ENCODE measurements at places on chromosomes 7 and 10. TPM values are rescaled to one million over a fixed set of nuclear protein-coding genes. Genes with fewer than 3 reads are reported as not detected.
A peak's percentile ranks its signal among the peaks of the same experiment; 100 is the strongest.

DNA sequence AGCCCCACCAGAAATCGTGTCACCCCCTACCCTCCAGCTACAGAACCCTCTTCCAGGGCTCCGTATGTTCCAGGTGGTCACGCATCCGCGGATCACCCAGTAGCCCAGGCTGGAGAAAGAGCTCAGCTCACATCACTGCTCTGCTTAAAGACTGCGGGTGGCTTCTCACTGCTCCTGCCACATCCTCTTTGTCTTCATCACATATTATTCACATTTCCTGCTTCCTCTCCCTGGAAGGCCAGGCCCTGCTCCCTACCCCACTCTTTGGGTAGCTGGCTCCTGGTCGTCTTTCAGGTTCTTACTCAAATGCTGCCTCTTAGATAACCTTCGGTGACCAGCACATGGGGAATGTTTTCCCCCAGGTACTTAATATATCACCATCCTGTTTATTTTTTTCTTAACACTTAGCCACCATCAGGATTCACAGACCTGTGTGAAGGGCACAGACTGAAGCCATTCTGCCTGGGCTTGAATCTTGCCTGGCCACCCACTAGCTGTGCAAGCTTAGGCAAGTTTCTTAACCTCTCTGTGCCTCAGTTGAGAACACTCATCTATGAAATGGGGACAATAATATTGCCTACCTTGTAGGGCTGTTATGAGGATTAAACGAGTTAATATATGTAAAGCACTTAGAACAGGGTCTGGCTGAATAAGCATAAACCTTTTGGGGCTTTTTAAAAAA, 307.8 kb downstream of the PRPF18 start:
- peak; percentile 63 for DNase-seq

DNA sequence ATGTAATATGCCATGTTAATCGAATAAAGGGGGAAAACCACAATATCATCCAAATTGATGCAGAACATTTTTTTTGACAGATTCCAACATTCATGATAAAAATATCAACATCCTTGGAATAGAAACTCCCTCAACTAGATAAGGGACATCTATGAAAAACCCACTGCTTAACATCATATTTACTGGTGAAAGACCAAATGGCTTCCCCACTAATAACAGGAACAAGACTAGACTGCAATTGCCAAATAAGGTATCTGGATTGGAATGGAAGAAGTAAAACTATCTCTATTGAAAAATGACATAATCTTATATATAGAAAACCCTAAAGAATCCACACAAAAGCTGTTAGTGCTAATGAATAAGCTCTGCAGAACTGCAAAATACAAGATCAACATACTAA, 27.8 kb downstream of the SMURF1 start:
- DNase-seq: no peak

- DNase-seq: no peak
Observed at GRCh38 chr10:104321725-104322415, 16.4 kb downstream of the ITPRIP start.

Gene ZNF488
- total RNA-seq: 2.5 TPM

DNA sequence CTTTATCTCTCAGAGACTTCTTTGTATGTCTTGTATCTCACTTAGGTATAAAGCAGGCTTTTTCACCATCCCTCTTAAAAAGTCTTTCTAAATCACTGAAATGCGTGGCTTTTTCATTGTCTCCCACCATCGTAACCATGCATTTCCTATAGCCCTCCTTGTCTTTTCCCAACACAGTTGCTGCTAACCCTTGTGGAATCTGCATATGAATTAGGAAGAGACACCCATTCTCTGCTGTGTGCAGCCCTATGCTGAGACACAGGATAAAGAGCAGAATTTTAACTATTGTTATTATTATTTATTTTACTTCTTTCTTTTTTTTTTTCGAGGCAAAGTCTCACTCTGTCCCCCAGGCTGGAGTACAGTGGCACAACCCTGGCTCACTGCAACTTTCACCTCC, 804.3 kb upstream of the COBL start:
- DNase-seq: no peak

DNA sequence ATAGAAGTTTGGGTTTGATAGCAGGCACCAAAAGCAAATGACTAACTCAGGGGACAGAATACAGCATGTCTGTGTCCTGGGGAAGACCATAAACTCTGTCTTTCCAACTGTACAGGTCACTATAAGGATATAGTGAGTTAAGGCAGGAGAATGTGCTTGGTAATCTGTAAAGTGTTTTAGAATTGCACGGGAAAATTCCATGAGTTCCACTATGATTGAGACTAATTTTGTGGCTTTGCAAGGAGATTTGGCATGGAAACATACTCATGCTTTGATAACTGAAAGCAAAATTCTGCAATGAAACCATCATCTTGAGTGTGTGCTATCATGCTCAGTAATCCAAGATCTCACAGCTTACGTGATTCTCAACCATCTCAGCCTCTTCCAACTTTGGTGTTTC, 152.6 kb downstream of the PKD1L1 start:
- peak; percentile 5 for DNase-seq

GRCh38 chr10:19014034-19014433, 34.6 kb upstream of the MALRD1 start:
- DNase-seq: no peak

- no peak for DNase-seq
Observed at GRCh38 chr7:49424109-49424508, 349.3 kb upstream of the VWC2 start.

Gene TNKS2
- 51.3 TPM for total RNA-seq

DNA sequence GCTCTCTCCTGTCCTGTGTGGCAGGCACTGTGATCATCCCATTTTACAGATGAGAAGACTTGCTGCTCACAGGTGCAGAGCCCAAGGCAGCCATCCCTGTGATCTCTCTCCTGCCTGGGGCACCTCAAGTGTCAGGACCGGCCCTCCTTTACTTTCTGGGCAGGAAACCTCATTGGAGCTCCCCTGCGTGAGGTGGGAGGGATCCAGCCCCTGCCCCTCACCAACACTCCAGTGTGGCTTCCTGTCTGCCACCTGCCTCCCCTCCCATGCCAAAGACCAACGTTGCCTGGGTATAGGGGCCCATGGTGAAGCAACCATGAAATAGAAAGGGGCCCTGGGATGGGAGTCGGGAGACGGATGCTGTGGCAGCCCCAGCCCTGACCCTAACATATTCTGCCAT, 91.2 kb upstream of the MYL10 start:
- no peak for DNase-seq

DNA sequence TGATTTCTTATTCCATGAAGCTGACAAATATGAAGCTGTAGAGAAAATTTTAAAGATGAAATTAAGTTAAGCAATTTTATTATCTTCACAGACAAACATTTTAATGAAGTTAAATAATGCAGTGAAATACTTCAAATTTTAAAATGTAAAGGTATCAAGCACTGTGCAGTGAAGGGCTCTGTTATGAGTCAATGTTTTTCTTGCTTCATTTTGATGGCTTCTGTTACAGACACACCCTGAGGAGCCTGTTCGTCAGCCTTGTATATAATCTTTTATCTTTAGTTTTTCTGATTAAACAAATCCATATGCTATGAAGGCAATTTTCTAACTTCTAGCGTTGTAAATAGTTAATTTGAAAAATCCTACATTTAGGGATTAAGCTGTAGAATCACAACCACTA, 18.5 kb downstream of the VSTM2A start:
- DNase-seq: no peak

GRCh38 chr7:115654384-115655214, 376.0 kb downstream of the TFEC start:
- no peak for DNase-seq

GRCh38 chr10:44981172-44982113, 2.8 kb upstream of the DEPP1 start:
- DNase-seq: no peak

- DNase-seq: no peak
Observed at GRCh38 chr7:86745013-86745745, 101.5 kb downstream of the GRM3 start.

Gene EN2
- total RNA-seq: not detected

GRCh38 chr10:10967581-10968256, 50.0 kb upstream of the CELF2 start:
- DNase-seq: no peak

Gene DENND2A
- total RNA-seq: 40.6 TPM

- no peak for DNase-seq
Observed at GRCh38 chr7:116610210-116610609, 61.8 kb upstream of the MET start.

DNA sequence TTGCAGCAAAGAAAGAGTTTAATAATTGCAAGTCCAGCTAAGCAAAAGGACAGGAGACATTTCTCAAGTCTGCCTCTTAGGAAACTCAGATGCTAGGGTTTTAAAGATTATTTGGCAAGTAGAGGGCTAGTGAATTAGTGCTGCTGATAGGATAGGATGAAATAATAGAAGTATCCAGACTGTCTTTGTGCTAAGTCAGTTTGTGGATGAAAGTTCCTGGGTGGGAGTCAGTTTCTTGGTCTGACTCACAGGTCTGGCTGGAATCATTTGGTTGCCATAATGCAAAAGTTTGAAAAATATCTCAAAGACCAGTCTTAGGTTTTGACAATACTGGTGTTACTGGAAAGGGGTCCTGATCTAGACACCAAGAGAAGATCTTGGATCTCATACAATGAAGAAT, 42.6 kb upstream of the INHBA start:
- no peak for DNase-seq

Gene TNPO3
- total RNA-seq: 76.1 TPM

DNA sequence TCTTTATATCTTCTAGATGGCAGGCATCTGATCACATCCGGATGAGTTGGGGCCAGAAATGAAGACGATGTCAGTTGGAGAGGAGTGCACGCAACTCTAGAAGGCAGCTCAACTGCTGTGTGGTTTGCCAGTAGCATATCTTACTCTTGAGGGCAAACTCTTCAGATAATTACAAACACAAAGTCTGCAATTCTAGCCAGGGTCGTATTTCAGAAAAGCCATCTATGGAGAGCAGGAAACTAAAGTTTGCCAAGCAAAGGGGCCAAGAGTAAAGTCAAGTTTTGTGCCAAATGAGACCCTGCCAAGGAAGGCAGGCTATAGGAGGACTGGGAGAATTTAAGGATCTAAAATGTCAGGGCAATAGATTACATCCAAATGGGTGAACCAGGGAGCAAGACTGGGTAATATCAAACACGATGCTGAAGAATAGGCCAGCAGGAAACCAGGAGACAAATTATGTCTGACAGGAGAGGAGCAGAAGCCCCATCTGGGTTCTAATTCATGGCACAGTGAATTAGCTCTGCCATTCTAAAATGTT, 312.5 kb upstream of the SEMA3C start:
- no peak for DNase-seq

Gene ITPRID1
- total RNA-seq: 4.6 TPM

- no peak for DNase-seq
Observed at GRCh38 chr7:27423290-27423689, 180.7 kb downstream of the EVX1 start.

DNA sequence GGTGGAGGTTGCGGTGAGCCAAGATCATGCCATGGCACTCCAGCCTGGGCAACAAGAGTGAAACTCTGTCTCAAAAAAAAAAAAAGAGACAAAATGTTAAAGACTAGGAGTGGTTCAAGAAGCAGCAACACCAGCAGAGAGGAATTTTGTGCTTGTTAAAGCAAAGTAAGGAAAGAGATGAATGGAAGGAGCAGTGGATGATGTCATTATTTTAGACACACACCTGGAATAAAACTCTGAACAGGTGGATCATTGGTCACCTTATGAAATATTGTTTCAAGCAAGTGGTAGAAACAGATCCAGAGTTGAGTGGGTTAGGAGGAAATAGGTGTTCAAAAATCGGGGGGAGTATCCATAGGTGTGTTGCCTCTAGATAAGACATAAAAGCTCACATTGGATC, 129.7 kb upstream of the FRMD4A start:
- DNase-seq: no peak

- no peak for DNase-seq
Observed at GRCh38 chr10:67668448-67668847, 27.5 kb downstream of the CTNNA3 start.

Gene NPTX2
- total RNA-seq: 1.3 TPM

Gene VAX1
- 3.5 TPM for total RNA-seq

- DNase-seq: no peak
Observed at GRCh38 chr7:101916876-101917275, 99.5 kb downstream of the CUX1 start.

DNA sequence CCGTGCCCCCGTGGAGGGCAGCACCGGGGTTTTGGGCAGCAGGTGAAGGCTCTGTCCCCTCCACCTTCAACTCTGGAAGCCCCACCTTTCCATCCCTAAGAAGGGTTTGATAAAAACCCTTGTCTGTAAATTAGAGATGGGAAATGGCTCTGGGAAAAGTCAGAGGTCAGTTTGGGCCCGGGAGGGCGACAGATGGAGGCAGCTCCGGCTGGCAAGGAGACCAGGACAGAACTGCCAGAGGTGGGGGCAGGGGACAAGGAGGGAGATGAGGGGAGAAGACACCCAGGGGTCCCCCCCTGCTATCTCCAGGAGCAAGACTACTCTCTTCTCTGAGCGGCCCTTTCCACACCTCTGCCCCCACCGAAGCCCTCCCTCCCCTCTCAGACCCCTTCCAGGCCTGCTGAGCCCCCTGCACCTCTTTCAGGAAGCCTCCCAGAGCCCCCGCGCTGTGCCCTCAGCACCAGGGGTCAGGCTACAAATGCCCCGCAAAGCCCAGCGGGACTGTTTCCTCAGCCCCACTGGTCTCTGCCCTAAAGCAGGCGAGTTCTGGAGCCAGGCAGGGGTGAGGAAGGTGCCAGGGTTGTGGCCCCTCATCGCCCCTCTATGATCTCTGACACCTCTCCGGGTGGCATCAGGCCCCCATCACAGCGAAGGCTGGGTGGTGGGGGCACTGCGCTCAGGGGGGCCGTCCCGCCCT, 980 bp upstream of the SH2B2 start:
- DNase-seq: no peak

DNA sequence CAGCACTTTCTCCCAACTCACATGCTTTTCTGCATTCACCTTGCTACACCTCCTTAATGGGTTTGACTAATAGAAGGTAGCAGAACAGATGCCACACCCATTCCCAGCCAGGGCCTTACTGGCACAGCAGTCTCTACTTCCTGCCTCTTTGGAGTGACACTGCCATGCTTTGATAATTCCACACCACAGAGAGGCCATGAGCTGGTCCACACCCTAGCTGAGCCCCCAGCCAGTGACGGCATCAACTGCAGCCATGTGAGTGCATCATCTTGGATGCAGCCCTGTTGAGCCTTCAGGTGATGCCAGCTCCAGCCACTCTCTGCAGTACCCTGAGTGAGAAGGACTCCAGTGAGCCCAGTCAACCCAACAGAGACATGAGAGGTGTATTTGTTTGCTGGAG, 27.5 kb upstream of the EZH2 start:
- no peak for DNase-seq

Gene NUPR2
- not detected for total RNA-seq

DNA sequence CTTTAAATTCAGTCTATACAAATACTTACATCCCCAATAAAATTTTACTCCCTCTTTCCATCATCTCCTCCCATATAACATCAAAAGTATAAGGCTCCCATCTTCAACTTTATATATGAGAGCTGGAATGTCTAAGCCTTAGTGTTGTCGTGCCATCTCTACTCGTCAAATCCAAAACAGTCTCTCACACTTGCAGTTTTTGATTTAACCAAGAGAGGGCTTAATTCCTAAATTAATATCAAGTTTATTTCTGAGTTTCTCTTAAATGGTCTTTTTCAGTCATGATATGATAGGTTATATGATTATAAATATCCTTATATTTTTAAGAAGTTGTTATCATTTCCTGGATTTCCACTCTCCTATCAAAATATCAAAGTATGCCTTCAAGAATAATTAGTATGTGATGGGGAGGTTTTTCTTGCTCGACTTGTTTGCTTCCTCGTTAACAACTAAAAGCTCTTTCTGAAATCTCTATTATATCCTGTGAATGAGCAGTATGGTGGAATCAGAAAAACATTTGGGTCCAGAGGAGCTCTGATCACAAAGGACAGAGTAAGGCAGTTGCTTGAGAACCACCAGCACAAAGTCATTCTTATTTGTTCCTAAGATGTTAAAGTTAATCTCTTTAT, 12.5 kb upstream of the LIPK start:
- no peak for DNase-seq

Gene MSS51
- total RNA-seq: 3.7 TPM
